ENCODE measurements at places on chromosomes 2 and 18.

GRCh38 chr2:47214990-47215389 lies 59.9 kb upstream of the STPG4 start:
- DNase-seq: no peak

GRCh38 chr18:3389977-3390376 lies 60.0 kb upstream of the TGIF1 start:
- DNase-seq: no peak

- DNase-seq: no peak
These were observed 414.6 kb downstream of the DLGAP1 start for GRCh38 chr18:4040391-4041092.

DNA sequence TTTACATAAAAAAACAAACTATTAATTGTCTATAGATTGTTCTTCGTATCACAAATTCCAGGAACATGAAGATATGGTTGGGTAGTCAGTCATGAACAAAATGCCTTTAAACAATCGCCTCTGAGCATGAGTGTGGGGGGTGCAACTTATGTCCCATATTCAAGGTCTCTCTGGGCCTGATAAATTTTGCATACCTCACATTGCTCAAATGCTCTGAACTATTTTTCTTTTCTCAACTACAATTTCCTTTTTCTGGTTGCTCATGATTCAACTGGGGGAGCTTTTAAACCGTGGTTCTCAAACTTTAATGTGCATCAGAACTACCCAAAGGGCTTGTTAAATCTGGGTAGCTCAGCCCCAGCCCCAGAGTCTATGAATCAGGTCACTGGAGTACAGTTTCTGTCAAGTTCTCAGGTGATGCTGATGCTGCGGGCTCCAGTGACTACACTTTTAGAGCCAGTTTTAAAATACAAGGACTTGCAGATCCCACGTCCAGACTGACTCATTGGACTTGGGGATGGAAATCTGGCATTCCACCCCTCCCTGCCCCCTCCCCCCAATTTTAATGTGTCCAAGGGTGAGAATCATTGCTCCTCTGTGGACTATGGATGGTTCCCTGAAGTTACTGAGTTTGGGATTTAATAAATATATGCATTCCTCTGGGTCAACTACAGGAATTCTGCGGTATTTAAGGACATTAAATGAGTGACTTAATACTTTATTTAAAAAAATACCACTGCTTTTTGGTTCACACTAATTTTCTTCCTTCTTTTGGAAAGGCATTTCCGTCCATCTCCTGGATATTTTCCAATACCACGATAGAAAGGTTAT lies 1.5 kb upstream of the GPD2 start:
- no peak for DNase-seq

- DNase-seq: no peak
These were observed 221.0 kb downstream of the ZNF407 start for GRCh38 chr18:74818516-74819175.

GRCh38 chr2:105515581-105516415 lies 116.9 kb upstream of the FHL2 start:
- DNase-seq: no peak

- no peak for DNase-seq
These were observed 28.4 kb upstream of the DYNC2LI1 start for GRCh38 chr2:43745457-43745856.

DNA sequence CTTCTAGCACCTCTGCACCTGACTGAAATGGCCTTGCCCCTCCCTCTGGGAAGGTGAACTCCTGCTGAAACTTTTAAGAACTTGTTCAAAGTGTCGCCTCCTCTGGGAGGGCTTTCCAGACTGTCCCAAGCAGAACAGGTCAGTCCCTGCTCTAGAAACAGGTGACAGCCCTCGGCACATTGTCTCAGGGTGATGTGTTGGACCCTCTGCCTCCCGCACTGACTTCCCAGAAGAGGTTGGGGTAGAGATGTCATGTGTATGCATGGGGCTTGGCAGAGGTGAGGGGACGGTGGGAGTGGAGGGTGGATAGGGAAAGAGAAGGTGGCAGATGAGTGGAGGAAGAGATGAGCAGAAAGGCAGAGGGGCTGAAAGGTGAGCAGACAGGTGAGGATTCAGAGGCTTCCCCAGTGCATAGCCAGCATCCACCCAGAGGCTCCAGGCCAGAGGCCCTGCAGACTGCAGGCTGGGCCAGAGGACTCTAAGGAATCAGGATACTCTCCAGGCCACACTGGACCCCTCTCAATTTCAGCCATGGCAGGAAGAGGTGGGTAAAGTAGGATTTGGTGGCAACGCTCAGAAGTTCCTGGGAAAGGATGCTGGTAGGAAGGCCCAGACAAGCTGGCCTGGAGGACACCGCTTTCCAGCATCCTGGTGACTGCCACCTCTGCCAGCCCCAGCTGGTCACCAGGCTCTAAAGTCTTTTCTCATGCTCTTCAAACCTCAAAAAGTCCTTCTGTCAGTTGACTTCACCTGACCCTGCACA lies 24.8 kb upstream of the TNS1 start:
- no peak for DNase-seq

DNA sequence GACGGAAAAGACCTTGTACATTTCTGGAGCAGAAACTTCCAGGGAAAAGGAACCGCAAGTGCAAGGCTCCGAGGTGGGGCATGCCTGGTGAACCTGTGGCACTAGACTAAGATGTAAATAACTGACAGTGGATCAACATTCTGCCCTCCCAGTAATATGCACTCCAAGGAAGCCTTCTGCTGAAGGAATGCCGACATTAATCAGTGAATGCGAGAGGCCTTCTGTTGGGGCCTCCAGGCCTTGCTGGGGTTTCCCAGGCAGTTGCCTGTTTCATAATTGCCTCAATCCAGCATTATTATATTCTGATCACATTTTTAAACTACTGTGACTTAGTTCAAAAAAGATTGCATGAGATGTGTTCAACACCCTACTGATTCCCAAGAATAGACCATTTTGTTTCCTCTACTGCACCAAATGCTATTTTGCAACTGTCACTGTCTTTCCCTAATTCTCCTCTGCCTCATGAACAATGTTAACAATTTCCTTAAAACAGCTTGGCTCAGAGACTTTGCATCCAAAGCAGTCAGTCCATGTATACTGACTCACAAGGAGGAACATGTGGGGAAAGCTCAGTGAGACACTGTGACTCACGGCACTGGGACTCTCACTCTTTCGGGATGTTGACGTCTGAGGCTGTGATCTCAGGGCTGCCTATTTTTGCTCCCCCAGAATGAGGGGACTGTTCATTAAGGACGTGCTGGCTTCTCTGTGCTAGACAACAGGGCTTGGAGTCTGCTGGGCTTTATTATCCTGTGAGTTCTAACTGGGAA lies 10.5 kb upstream of the DSG2 start:
- DNase-seq: no peak

DNA sequence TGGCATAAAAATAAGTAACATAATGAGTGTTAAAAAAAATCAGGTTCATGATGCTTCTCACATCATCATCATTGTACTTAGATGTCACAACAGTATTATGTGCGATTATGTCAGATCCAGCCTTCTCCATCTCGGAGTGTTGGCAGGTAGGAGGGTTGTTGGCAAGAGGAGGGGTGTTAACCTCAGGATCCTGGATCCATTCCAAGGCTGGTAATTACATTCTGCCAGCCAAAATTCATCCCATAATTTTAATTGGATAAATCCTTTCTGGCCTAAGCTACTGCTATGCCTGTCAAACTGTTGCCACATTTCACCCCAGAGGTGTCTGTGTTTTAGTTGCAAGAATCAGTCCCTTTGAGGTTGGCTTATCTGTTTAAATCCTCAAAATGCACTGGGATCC lies 891 bp upstream of the FTCDNL1 start:
- no peak for DNase-seq

GRCh38 chr2:224213396-224213795 lies 174.3 kb upstream of the SERPINE2 start:
- DNase-seq: no peak

GRCh38 chr2:215609089-215610032 lies 173.5 kb upstream of the FN1 start:
- no peak for DNase-seq

GRCh38 chr2:236848501-236848900 lies 237.2 kb upstream of the COPS8 start:
- no peak for DNase-seq

DNA sequence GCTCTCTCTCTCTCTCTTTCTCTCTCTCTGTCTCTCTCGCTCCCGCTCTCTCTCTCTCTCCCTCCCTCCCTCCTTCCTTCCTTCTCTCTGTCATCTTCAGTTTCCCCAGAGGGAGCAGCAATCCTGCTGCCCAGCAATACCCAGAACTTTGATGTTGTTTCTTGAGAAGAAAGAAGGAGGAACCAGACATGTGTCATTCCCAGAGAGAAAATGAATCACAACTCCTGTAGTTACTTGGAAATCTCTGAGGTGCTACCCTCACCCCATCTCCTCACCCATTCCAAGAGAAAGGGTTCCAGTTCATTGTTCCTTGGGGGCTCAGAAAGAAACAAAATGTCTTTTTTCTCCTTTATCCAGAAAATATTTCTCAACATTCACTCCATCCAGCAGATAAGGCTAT lies 449.1 kb downstream of the TNS1 start:
- DNase-seq: no peak

- no peak for DNase-seq
These were observed 205.2 kb upstream of the APCDD1 start for GRCh38 chr18:10249270-10249669.

DNA sequence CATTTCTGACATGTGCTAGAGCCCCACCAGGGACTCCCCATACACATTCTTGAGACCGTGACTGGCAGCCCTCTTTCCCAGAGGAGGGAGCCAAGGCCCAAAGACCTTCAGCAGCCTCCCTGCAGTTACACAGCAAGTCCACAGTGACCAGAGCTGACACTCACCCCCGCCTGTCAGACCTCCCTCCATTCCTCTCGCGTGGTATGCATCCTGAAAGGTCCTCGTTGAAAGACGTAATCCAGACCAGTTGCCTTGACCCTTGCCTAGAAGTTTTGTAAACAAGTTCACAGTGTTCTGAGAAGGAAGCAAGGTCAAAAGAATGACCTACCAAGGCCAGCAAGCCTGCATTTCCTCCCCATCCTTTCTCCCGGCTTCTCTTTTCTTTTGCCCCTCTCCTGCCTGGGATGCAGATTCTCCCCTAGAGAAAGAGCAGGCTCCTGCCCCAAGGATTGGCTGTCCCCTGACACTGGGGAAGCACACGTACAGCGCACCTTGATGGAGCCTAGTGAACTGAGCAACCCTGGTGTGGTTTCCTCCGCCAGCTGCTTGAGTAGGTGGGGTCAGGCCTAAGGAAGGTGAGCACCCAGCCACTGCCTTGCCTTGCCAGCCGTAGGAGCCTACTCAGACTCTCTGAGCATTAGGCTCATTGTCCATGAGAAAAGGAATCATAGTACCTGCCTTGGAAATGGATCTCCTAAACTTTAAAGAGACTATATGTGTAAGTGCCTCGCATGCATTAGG lies 18.3 kb downstream of the TRIB2 start:
- no peak for DNase-seq

- no peak for DNase-seq
These were observed 869 bp downstream of the STARD7 start for GRCh38 chr2:96207774-96208142.

- DNase-seq: no peak
These were observed 6.7 kb upstream of the B3GNT7 start for GRCh38 chr2:231388725-231389346.

- no peak for DNase-seq
These were observed 111.6 kb downstream of the ATL2 start for GRCh38 chr2:38265461-38265860.

DNA sequence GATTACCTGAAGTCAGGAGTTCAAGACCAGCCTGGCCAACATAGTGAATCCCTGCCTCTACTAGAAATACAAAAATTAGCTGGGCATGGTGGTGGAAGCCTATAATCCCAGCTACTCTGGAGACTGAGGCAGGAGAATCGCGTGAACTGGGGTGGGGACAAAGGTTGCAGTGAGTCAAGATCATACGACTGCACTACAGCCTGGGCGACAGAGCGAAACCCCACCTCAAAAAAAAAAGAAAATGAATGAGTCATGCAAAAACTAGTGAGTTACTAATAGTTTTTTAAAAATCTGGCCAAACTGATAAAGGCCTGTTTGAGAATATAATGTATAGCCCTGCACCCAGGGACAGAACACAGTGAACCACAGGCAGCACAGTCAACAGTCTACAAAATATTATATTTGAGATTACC lies 17.5 kb downstream of the AFG3L2 start:
- DNase-seq: no peak

- DNase-seq: no peak
These were observed 362.8 kb downstream of the CBLN2 start for GRCh38 chr18:72181241-72181764.

DNA sequence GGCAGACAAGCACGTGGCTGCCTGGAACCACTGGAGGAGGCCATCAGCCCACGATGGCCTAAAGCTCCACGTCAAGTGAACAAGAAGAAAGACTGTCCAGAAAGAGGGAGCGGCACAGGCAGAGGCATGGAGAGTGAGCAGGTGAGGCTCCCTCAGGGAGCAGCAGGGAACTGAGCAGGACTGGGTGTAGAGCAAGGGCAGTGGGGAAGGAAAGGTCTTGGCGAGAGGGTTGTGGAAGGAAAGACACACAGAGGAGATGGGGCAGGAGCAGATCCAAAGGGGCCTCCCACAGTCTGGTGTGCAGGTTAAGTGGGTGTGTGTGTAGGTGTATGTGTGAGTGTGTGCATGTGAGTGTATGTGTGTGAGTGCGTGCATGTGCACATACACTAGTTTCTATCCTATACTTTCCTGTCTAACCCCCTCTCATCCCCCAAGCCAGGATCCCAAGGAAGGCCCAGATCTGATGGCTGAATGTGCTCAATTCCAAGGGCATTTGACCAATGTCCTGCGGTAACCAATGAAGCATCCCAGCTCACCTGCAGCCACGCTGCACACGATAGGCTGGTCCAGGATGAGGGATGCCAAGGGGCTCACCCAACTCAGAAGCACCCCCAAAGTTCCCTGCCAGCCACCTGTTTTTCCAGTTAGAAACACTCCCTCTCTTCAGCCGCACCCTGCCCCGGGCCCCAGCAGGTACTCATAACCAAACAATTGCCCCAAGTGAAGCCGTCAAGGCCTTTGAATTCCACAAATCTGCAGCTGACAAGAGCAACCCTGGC lies 262.5 kb upstream of the RAB6C start:
- no peak for DNase-seq

Measured in activated CD4-positive, alpha-beta T cell treated with anti-CD3 and anti-CD28 coated beads, Interleukin-2, amount 50 U/mL, for 1 hour (primary cell).